ENCODE measurements at places on chromosomes 5 and 9.

GRCh38 chr9:113941056-113941455 lies 64.9 kb downstream of the ZNF618 start:
- DNase-seq, result no peak

- no peak for DNase-seq
Measured at GRCh38 chr9:112731971-112732370, 14.1 kb upstream of the INIP start.

DNA sequence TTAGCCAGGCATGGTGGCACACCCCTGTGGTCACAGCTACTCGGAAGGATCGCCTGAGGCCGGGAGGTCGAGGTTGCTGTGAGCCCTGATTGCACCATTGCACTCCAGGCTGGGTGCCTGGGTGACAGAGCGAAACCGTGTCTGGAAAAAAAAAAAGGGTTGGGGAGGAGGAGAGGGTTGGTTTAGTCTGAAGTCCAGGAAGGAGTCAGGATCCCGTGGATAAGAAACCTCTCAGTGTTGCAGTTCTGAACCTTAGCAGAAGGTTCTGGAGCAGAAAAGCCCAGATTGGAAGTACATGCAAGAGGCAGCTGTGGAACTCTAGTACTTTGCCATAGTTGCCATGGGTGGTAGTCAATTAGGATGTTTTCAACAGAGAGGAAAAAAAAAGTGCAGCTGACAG lies 125.2 kb upstream of the CPEB4 start:
- no peak for DNase-seq

DNA sequence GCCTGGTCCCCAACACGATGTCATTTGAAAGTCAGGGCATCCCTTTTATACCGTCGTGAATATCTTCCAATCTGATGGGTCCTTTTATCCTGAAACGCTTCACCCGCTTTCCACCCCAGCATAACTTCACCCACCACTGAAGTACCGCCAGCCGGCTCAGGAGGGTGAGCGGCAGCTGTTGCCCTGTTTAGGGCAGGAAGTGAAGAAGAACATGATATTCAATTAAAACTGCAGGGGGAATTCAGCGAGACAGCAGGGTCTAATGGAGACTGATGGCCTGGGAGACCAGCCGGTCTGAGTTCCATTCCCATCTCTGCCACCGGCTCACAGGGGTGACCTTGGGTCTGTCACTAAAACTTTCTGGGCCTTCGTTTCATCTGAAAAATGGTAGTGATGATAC lies 68.2 kb upstream of the EGFLAM start:
- DNase-seq, result no peak

- DNase-seq, result no peak
Measured at GRCh38 chr9:136481558-136481957, 1.3 kb downstream of the SEC16A start.

DNA sequence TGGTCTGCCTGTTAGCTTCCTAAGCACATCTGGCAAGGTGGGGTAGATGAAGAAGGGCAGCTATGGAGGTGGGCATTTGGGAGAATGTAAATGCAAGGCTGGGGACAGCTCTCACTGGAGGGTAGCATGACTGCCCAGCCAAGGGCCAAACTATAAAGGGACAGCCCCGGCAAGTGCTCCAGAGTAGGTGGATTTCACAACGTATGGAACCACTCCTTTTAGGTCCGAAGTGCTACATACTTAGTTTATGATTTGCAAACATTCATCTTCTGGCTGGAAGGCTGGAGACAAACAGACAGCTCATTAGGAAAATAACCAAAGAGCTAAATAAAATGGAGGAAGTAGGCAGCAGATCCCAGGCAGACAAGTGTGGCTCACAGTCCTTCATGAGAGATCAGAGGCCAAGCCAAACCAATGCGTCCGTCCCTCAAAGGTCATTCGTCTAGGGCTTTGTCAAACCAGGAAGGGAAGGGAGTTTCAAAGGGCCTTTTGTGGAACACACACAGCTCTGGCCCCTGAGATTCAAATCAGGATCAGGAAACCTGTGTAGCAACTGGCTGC lies 42.5 kb upstream of the GLRX start:
- no peak for DNase-seq

DNA sequence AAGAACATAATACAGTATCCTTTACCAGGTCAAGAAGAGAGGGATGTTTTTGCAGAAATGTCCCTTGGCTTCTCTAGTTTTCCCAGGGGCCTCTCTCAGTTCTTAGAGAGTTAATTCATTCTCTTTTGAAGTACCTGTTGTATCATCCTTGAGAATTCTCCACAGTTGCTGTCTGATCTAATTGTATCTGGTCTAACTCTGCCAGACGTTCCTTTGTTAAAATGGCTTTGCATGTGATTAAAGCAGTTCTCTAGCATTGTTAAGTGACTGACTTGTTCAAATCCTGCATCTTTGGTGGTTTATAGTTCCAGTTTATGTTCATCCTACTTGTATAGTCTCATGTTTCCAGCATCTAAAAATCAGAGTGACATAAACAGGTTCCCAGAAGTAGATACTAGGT lies 65.0 kb downstream of the KIAA1958 start:
- no peak for DNase-seq

DNA sequence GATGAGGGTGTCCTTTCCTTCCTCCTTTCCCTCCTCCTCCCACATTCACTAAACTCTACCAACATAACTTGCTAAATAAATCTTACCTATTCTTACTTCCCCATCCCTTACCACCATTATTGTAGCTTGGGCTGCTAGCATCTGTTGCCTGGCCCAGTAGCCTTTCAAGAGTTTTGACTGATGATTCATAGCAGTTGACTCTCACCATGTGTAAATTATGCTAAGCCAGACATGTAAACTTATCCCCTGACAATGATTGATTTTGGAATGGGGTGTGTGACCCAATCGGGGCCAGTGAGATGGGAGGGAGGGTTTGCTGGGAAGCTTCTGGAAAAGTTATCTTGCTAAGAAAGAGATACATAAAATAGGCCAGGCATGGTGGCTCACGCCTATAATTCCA lies 161.8 kb upstream of the SPRY4 start:
- DNase-seq, result no peak

- no peak for DNase-seq
Measured at GRCh38 chr9:127575875-127576778, 36.0 kb upstream of the STXBP1 start.

GRCh38 chr5:63686938-63687337 lies 275.3 kb downstream of the HTR1A start:
- no peak for DNase-seq

DNA sequence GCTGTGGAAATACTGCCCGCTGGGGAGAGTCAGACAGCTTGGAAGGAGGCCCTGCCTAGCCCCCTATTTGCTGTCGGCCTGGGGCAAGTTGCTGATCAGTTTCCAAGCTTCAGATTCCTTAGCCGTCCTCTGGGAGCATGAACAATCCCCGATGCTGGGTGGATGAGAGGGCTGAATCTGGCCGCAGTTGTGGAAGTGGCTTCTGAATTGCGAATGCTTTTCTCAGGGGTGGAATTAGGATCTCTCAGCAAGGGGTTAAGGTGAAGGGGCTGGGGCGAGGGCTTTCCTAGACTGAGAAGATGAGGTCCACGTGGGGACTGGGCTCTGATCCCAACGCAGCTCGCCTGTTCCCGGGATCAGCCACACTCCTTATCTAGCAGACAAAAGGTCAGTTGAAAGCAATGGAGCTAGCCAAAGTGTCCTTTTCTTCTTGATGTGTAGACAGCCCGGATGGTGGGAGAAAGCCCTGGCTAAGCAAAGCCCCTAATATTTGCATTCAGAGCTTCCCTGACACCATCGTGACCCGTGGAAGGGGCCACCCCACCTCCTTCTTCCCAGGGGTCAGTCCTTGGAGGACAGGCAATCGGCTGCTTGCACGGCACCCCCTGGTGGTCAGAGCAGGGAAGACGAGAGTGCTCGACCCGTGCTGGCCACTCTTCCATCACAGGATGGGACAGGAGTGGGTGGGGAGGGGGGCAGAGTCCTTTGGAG lies 54.9 kb downstream of the COL15A1 start:
- DNase-seq, result peak; percentile 68

DNA sequence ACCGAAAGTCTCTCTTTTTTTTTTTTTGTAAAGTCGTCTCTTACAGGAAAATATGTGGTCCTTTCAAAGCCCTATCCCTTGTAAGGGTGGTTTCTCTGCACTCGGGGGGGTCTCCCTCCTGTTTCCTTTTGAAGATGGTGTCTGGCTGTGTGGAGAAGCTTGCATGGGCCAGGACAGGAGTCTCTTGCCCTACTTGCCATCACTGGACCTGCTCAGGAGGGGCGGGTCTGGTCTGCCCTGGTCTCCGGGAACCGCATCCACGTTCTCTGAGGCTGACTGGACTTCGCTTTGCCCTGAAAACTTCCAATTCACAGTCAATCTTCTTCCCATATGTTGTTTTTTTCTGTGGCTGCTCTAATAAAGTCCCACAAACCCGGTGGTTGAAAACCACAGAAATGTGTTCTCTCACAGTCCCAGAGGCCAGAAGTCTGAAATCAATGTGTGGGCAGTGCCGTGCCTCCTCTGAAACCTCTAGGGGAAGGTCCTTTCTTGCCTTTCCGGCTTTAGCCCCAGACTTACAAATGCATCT lies 92.9 kb upstream of the IER5L start:
- DNase-seq, result peak; percentile 95

GRCh38 chr5:56386046-56386445 lies 152.9 kb upstream of the ANKRD55 start:
- no peak for DNase-seq

- no peak for DNase-seq
Measured at GRCh38 chr9:108615152-108615551, 240.6 kb downstream of the ACTL7B start.

DNA sequence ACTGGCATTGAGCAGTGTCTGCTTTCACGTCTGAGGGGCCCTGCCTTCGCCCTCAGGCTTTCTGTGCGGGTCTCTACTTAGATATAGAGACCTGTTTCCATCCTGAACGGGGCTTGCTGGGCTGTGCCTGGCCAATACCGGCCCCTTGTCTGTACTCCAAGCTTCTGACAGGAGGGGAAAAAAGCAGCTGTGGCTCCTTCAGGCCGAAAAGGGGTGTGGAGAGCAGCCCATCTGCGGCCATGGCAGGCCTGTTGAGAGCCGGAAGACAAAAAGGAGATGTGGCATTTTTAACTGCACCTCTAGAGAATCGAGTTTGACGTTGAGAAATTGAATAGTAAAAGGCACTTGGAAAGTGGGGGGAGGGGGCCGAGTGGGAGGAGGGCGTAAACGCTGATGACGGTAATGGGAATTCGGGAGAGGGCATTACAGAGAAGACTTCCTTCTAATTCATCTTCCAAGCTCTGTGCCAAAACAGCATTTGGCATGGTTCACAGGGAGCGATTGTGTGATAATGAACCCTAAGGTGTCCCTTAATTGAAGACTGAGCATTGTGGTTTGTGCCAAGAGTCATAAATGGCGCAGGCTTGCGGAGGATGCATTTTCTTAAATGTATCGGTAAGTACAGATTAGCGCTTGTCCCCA lies 25.1 kb upstream of the PRDM12 start:
- DNase-seq, result no peak

All from KBM-7 (cell line).